A172 (cell line): ENCODE measurements at places on chromosomes 5 and 9. TPM values are rescaled to one million over a fixed set of nuclear protein-coding genes. Genes with fewer than 3 reads are reported as not detected.

CRAT gene
- total RNA-seq, result 52.7 and 69.4 TPM in 2 replicates

DNA sequence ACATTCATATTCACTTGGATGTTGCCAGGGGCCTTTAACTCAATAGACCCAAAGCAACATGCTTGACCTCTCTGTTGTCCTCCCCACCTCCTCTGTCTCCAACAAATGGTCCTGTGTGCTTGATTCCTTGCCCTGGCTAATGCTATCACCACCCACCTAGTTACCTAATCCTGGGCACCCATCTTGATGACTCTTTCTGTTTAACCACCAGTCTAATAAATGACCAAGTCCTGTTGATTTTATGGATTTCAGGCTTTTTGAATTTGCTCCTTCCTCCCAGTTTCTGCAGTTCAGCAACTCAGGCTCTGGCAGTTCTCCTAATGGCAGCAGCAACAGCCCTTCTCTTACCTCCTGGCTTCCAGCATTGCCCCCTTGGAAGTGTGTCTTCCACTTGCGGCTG, 246.3 kb upstream of the KLF4 start:
- no peak for DNase-seq

TRAF1 gene
- total RNA-seq, result 0.91 and 0.95 TPM in 2 replicates

DNA sequence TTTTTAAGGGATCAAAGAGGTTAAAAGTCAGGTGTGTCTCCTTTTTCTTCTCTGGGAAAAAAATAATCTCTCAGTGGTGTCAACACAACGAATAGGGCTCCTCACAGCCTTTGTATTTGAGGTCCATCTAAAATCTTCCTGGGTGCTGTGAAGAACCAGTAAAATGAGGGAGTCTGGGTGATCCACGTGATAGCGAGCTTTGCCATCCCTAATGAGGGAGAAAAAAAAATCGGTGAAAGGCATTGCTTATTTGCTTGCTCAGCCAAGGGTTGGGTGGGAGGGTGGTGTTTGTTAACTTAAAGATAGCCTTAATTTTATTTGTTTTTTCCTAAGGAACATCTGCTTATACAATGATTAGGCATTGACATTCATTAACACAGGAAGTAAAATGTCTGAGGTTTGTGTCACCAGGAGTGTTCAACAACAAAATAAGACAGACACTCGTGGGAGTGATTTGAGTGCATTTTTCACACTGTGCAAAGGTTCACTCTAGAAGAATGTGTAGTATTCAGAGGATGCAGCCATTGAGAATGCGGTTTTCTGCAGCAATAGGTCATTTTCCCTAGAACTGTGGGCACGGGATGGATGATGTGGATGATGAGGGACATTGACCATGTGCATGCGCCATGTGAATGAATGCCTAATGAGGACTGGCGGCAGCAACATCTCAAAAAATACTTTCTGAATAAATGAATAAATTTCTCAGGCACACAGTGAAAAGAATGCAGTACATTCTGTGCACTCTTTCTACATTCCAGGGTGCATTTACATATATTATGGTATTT, 369.5 kb downstream of the NTRK2 start:
- DNase-seq, result no peak

IL33 gene
- total RNA-seq, result not detected in 2 replicates

PHF24 gene
- total RNA-seq, result 0.05 TPM in 1 of 2 replicates, not detected in the other

GRCh38 chr9:68507130-68507805, 33.4 kb downstream of the TMEM252 start:
- peak; percentile 9 for DNase-seq

NUDT12 gene
- total RNA-seq, result 18.5 and 27.8 TPM in 2 replicates

DNA sequence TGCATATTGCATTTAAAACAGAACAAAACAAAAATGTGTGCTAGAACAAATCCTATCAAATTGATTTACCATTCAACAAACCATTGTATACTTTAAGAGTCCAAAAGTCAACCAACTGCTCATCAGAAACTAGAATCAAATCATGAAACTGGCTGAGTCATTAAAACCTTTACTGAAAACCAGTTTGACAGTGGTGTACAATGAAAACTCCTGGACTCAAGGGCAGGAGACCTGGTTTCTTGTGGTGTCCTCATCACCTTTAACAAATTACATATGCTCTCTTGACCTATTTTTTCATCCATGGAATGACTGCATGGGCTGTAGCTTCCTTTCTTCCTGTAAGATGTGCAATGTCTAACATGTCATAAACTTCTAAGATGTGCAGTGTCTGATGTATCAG, 315.3 kb upstream of the SLC30A5 start:
- no peak for DNase-seq

SLC6A18 gene
- total RNA-seq, result not detected in 2 replicates

SOX30 gene
- total RNA-seq, result not detected in 2 replicates

DNA sequence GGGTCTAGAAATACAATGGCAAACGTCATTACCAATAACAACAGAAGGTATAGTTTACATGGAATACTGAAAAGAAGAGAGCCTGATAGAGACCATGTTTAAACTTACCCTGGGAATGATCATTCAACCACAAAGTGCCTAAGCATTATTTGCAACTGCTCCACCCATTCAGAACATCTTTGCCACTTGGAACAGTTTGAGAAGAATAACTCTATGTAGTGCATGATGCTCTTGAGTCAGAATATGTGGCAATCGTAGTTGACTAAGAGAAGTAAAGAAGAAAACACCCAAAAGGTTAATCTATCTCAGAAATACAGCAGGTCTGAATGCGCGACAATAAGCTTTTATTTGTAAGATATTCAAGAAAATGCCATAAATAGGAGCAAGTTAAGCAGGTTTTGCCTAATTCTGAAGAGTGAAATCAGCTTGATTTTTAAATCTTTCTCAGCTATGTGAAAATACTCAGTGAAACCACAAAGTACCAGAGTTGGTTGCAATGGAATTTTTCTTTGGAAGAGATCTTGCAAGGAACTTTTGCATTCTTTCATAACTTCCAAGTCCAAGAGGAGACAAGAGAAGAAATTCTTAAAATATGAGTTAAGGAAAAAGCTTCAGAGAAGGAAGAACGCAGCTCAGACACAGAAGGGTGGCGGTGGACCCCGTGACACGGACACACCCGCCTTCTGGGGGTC, 64.3 kb downstream of the HABP4 start:
- DNase-seq, result no peak

- DNase-seq, result no peak
Observed at GRCh38 chr9:37295796-37296195, 126.7 kb upstream of the GRHPR start.

DNA sequence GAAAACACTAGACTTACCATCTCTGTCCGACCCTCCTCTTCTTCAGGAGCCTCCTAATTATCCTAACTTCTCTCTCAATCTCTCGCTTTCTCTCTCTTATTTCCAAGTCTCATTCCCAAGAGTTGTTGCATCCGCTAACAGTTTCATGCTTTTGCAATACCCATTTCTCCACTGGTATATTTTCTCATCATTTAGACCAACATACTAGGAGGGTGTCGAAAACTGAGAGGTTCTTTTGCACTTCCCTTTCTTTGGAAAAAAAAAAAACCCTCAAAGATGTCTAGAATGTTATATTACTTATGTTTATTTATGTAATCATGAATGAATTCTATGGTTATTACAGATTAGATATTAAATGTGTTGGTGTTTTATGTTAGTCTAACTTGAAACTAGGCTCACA, 35.9 kb downstream of the SPZ1 start:
- DNase-seq, result no peak

DNA sequence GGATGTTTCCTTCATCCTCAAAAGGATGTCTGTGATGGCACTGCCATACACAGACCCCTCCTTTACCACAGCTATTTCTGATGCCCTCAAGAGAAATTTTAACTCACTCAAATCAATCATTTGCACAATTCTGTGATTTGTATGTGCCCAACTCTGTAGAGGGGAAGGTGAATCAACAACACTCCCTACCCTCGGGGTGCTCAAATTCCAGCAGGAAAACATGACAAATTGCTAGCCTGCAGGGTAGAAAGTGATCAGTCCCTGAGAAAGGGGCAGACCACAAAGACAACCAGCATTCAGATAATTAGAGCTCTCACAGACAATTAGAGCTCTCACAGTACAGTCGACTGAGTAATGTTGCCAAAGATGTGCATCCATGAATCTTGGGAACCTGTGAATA, 45.3 kb upstream of the FOXE1 start:
- peak; percentile 13 for DNase-seq

ADAMTS16 gene
- total RNA-seq, result 3.4 and 3.5 TPM in 2 replicates

CARTPT gene
- total RNA-seq, result not detected in 2 replicates

PDE6A gene
- total RNA-seq, result 0.10 and 0.41 TPM in 2 replicates

DNA sequence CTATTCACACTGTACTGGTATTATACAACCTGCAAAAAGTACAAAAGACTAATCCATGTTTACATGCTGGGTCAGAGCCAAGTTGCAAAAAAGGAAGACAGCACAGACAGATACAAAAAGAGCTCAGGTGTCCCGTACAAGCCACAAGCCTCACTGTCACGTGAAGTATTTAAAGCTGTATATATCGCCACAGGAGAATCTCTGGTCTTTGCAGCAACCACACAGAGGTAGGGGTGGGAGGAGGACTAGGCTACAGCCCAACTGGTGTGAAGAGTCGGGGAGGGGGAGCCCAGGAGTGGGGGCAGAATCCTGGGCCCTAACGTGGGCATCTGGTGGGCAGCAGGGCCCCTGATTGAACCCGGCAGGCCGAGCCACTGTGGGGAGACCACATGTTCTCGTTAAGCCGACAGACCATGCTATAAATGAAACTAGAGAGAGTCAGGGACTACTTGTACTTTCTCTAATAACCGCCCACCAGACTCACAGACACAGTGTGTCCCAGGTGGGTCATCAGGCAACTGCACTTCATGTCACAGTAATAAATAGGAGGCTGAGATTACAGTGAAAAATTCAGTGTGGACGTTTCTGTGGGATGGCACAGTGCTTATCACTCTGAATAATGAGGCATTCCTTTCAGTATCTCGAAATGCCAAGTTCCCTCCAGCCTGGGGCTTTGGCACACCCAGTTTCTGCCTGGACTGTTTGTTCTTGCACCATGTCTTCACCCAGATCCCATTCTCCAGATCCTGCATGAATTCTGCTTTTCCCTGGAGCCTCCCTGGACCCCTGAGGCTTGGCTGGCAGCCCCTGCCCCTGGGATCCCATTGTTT, 79.3 kb upstream of the SH3PXD2B start:
- DNase-seq, result peak; percentile 28

HAPLN1 gene
- total RNA-seq, result 35.6 and 62.6 TPM in 2 replicates

GRCh38 chr9:132247942-132248341, 86.1 kb downstream of the NTNG2 start:
- no peak for DNase-seq

- no peak for DNase-seq
Observed at GRCh38 chr9:96048956-96049831, 173.7 kb downstream of the ERCC6L2 start.

GRCh38 chr9:136732444-136733178, 10.1 kb downstream of the LCN10 start:
- no peak for DNase-seq

GRCh38 chr9:32072570-32072969, 311.9 kb upstream of the ACO1 start:
- DNase-seq, result no peak

DNA sequence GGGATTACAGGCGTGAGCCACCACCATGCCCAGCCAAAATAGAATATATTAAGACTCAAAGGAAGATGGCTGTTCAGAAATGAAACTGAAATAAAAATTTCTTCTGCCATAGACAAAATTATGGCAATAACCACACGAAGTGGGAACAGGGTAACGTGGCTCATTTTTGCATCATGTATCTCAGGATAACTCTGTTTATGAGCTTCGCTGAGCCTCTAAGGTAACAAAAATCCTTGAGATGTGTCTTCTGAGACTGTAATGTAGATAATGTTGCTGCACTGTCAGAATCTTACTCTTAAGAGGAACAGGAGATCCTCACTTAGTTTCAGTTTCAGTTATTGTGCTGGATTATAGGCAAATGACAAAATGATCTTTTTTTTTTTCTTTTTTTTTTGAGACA, 153.8 kb downstream of the GOLPH3 start:
- DNase-seq, result no peak

SLC34A1 gene
- 0.05 TPM in 1 of 2 replicates, not detected in the other for total RNA-seq

EQTN gene
- not detected in 2 replicates for total RNA-seq

ABL1 gene
- 6.8 and 13.1 TPM in 2 replicates for total RNA-seq

GLRX gene
- total RNA-seq, result 54.3 and 63.6 TPM in 2 replicates

- no peak for DNase-seq
Observed at GRCh38 chr9:110579862-110580219, 300 bp upstream of the SVEP1 start.

GRCh38 chr5:81883371-81883770, 88.5 kb upstream of the ATG10 start:
- DNase-seq, result no peak

NTRK2 gene
- not detected in 2 replicates for total RNA-seq

DNA sequence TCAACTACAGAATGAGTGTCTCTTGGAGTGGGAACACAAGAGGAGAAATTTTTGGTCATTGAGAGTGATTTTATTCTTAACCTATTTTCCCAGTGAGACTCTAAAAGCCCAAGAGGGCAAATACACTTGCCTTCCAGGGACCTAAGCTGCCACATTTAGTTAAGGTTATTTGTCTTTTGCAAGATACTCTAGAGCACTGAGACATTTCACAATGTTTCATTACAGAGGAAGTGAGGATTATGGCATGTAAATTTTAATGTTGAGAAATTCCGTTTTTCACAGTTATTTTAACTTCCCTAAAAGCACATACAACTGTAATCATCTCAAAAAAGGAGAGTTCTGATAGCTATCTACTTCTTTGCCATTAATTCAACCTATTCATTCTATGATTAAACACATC, 38.7 kb upstream of the RAB3C start:
- no peak for DNase-seq

GRCh38 chr9:33012328-33013069, 11.1 kb upstream of the APTX start:
- DNase-seq, result no peak

SFXN1 gene
- total RNA-seq, result 202 and 239 TPM in 2 replicates

KCNMB1 gene
- not detected in 2 replicates for total RNA-seq

UNC13B gene
- 6.7 and 7.5 TPM in 2 replicates for total RNA-seq

GRCh38 chr5:79562351-79563246, 48.7 kb upstream of the HOMER1 start:
- peak; percentile 30 for DNase-seq

DNA sequence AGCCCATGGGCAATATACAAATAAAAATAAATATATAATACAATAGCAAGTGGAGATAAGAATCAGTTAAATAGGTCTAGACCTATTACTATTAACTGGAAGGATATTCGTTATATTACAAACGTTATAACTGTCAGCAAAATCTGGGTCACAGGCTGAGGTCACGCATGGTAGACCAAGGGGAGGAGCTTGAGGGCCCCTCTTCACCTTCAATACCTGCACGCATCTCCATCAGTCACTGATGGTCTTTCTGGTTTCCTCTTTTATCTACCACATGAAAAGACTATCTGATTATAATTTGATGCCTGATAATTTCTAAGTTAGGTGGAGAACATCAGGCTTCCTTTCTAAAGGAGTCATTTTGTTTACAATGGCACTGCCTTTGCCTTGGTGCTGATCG, 43.2 kb downstream of the MAT2B start:
- DNase-seq, result no peak

DNA sequence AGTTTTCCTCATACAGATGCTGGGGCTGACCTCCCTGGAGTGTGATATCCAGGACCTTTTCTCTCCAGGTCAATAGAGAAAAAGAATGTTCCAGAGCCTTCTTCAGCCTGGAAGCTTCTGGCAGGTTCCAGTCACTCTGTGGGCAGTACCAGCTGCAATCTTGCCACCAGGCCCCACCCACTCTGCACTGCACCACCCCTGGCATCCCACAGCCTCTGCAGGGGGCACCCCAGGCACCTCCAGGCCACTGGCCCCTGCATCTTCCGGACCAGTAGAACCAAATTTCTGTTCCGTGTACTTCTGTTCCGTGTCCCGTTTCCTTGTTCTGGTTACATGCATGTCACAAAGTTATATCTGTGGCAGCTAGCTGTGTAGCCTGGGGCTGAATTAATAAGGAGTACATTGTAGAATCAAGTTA, 83.3 kb upstream of the ZBTB43 start:
- DNase-seq, result peak; percentile 17

ATP6V0E1 gene
- 367 and 419 TPM in 2 replicates for total RNA-seq
